ENCODE measurements at places on chromosomes 3 and 15.
A peak's percentile ranks its signal among the peaks of the same experiment; 100 is the strongest.

DNA sequence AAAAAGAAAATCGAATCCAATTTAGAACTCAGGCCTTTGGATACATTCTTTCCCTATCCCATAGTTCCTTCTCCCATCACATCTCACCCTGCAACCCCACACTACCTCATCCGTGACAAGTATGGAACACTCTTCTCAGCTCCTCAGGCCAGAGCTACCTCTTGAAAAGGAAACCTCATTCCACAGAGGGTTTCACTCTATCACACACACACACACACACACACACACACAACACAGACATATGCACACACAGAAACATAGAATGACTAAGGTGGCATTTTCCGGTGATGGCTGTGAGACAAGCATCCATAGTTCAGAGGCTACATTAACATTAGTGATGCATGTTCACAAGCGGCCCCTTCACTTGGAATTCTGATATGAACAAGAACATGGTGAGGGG lies 122.0 kb upstream of the HES1 start:
- DNase-seq = no peak

DNA sequence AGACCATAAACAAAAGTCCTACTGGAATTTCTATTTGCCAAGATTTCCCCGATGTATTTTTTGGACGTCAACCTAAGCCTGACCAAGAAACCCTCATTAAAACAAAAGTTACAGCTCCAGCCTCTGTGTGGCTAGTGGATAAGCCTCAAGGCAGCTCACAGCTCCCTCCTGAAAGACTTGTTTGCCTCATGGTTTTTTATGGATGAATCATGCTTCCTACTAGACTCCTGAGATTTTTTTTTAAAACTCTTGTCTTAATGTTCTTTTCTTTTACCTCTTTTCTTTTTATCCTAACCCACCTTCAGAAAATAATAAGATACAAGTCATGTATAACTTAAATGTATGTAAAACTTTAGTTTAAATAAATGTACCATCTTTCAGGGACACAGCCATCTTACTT lies 52.4 kb downstream of the SUCNR1 start:
- no peak for DNase-seq

- DNase-seq = no peak
These were observed 87.5 kb downstream of the CORO2B start for GRCh38 chr15:68666120-68666811.

DNA sequence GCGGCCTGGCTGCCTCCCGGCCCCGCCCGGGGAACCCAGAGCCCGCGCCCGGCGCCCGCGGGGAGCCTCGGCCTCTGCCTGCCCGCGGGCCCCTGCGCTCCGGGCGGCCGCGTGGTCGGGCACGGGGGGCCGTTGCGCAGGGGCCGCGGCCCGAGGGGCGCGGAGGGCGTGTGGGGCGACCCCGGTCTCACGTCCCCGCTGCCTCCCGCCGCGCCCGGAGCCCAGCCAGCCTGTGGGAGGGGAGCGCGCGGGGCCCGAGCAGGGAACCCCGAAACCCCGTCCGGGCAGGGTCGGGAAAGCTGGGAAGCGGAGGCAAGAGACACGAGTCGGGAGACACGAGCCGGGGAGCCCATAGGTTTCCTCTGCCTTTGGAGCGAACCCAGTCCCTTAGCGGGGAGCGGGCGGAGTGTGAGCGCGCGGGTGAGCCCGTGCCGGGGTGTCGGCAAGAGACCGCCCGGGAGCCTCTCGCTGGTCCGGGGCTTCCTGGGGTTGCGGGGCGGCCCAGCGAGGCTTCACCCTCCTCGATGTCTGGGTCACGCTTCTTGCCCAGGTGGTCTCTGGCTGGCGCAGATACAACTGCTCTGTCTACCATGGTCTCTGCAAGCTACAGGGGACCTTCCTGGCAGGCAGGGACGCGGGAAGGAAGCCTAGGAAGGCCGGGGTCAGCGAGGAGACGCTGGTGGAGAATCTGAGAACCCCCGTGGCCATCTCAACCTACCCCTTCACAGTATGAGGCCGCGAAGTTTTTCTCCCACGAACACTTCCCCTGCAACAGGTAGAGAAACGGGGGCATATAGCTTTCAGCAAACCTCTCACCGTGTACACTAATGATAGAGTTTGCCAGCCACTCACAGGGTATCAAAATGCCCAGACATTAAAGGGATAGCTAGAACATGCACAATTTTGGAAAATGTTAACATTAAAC lies 586 bp downstream of the LRRK1 start:
- peak; percentile 4 for DNase-seq

- no peak for DNase-seq
These were observed 72.9 kb downstream of the ATP8B4 start for GRCh38 chr15:50046159-50046558.

- no peak for DNase-seq
These were observed 193.6 kb upstream of the SATB1 start for GRCh38 chr3:18618723-18619122.

DNA sequence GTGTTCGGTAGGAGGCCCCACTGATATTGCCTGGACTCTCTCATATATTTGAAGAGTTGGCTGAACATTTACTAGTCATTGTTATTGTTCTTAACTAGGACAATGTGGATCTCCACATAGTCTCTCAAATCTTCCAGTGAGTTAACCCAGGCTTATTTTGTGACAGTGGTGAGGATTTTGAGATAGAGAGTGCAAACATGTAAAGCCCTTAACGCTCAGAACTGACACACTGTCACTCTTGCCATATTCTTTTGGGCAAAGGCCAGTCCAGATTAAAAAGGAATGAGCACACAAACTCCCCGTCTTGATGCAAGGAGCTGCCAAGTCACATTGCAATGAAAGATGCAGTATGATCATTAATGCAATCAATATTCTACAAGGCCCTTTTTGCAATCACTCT lies 431.9 kb upstream of the AZI2 start:
- DNase-seq = no peak
